ENCODE measurements at places on chromosomes 3 and 15. TPM values are rescaled to one million over a fixed set of nuclear protein-coding genes. Genes with fewer than 3 reads are reported as not detected.

GRCh38 chr15:29854413-29854812 lies 32.1 kb upstream of the TJP1 start:
- peaks cover 14% of the 10 kb centered on the region for H3K27me3 ChIP-seq
- H3K4me3 ChIP-seq, result no peak overlapping the region
- no peak for DNase-seq
- H3K4me1 ChIP-seq, result no peaks in the 10 kb centered on the region

GRCh38 chr15:101288905-101289513 lies 6.0 kb downstream of the SNRPA1 start:
- no peak overlapping the region for H3K27ac ChIP-seq
- no peak overlapping the region for H3K4me3 ChIP-seq
- peaks cover 42% of the 10 kb centered on the region for H3K36me3 ChIP-seq
- H3K27me3 ChIP-seq, result no peaks in the 10 kb centered on the region
- peaks cover 34% of the 10 kb centered on the region for H3K4me1 ChIP-seq

DNA sequence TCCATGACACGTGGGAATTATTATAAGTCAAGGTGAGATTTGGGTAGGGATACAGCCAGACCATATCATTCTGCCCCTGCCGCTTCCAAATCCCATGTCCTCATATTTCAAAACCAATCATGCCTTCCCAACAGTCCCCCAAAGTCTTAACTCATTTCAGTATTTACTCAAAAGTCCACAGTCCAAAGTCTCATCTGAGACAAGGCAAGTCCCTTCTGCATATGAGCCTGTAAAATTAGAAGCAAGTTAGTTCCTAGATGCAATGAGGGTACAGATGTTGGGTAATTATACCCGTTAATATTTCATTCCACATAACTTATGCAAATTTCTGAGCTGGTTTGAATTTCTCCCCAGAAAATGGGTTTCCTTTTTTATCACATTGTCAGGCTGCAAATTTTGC lies 47.7 kb downstream of the RNF111 start:
- no peak overlapping the region for H3K27ac ChIP-seq
- H3K36me3 ChIP-seq, result peaks cover 41% of the 10 kb centered on the region
- no peak overlapping the region for H3K4me3 ChIP-seq
- H3K27me3 ChIP-seq, result no peaks in the 10 kb centered on the region
- H3K4me1 ChIP-seq, result peaks cover 48% of the 10 kb centered on the region

DNA sequence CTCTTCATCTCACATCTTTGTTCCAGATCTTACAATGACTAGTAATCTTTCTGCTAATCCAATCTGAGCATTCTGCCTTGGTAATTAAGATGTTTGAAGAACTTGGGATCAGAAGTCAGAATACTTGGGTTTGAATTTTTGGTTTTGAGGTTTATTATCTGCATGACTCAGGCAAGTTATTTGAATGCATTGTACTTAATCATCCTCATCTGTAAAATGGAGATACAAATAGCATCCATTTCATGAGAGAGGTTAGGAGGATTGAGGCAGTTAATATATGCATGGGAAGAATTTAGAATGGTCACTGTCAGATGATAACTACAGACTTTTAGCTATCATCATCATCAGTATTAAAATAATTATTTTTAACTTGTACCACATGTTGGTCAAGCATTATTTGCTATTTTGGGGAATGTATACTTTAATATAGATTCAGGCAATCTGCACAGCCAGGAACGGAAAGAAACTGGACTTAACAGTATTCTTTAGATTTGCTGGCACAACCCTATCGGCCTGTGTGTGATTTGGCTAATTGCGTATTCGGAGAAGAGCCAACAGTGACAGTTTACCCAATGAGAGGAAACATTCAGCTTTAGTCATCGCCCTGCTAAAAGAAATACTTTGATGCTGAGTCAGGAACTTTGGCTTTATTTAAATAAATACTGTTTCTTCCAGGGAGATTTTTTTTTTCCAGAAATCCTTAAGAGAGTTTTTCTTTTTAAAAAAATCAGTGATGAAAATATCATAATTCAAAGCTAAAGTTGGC lies 600.0 kb downstream of the ROBO1 start:
- no peaks in the 10 kb centered on the region for H3K4me1 ChIP-seq
- no peak for DNase-seq
- H3K27ac ChIP-seq, result no peak overlapping the region
- H3K27me3 ChIP-seq, result no peaks in the 10 kb centered on the region

DNA sequence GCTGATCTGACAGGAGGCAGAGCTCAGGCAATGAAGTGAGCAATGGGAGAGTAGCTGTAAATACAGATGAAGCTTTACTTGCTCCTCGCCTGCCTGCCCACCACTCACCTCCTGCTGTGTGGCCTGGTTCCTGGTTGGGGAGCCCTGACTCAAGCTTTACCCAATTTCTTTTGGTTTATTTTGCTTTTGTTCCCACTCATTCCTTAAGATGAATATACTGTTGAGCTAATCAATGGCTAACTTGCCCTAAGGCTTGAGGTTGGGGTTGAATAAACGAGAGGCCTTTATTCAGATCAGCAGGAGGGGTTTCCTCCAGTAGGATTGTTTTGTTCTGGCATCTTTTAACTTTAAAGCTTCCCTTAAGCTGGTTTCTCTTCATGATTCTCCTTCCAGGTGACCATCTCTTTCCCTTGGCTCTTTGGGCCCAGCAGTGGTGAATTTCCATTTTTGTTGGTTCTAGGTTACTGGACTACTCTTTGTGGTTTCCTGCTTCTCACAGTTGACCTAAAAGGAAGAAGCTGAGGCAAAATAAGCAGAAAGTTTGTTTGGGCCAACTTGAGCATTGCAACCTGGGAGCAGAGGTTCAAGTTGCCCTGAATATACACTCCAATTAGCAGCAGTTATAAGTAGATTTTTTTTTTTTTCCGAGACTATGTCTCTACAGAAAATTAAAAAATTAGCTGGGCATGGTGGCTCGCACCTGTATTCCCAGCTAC lies 44.4 kb downstream of the STARD9 start:
- no peak overlapping the region for H3K27ac ChIP-seq
- H3K36me3 ChIP-seq, result no peaks in the 10 kb centered on the region
- no peaks in the 10 kb centered on the region for H3K27me3 ChIP-seq
- H3K4me1 ChIP-seq, result peaks cover 6% of the 10 kb centered on the region

The PTH1R gene
- total RNA-seq, result not detected

The PAK6 gene
- total RNA-seq, result 2.9 TPM

The NPAP1 gene
- not detected for total RNA-seq

The GOLGA6D gene
- not detected for total RNA-seq

The FSD2 gene
- total RNA-seq, result not detected

GRCh38 chr3:53113293-53114010 lies 16.8 kb downstream of the RFT1 start:
- no peak overlapping the region for H3K27ac ChIP-seq
- DNase-seq, result no peak
- H3K36me3 ChIP-seq, result peaks cover 13% of the 10 kb centered on the region
- H3K4me1 ChIP-seq, result peaks cover 12% of the 10 kb centered on the region
- no peaks in the 10 kb centered on the region for H3K27me3 ChIP-seq

DNA sequence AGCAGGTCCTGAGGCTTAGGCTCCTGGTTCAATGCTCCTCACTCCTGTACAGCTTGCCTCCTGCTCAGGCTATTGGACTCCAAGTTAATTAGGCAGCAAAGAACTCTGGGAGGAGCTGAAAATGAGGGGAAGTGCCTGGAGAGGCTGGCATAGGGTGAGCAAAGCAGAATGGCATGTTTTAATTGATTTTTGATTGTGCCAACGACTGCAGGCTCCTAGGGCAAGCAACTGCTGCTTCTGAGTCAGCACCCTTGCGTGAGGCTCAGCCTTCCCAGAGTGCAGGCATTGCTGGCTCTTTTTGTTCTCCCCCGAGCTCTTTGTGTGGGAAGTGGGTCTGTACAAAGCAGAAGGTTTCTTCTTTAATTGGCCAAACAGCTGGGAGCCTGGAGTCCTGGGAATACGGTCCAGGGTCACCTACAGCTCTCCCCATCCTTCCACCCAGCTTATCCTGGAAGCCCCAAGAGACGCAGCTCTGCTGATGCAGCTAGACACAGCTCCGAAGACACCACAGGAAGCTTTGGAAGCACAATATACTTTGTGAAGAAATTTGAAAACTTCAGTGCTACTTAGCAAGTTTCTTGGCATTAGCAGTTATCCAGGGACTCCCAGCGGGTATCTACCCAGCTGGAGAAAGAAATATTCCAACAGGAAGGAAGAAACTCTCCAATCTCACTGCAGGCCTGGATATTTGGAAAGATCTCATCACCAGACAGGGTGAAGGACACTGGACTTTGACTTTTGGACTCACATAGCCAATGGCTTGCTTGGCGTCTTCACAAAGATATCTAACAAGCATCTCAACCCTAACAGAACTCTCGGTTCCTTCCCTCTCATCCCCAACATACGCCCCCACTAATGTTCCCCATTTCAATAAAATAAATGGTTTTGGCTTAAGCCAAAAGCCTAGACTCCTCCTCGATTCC lies 76.8 kb downstream of the BDH1 start:
- no peaks in the 10 kb centered on the region for H3K36me3 ChIP-seq
- no peaks in the 10 kb centered on the region for H3K4me1 ChIP-seq
- no peak overlapping the region for H3K27ac ChIP-seq
- no peak overlapping the region for H3K4me3 ChIP-seq

The HOMER2 gene
- total RNA-seq, result 3.1 TPM

The DLL4 gene
- not detected for total RNA-seq

The EAF2 gene
- 9.6 TPM for total RNA-seq

The GHSR gene
- total RNA-seq, result not detected

DNA sequence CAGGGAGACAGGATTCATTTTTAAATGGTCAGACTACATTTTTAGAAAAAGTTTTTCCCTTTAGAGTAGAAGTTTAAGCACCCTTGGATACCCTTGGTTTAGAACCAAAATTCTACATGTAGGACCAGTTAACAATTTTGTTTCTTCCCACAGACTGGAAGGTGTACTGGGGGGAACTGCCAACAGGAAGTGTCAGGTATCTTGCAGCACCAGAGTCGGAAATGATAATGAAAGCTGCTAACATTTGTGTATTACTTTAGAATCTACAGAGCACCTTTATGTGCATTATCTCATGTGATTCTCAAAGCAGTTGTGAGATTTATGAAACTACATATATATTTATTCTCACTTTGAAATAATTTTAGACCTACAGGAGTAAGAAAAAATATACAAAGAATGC lies 21.5 kb downstream of the SPRED1 start:
- H3K27ac ChIP-seq, result no peak overlapping the region
- H3K27me3 ChIP-seq, result peaks cover 6% of the 10 kb centered on the region
- DNase-seq, result no peak

GRCh38 chr3:171788546-171789351 lies 21.5 kb downstream of the PLD1 start:
- H3K27ac ChIP-seq, result no peak overlapping the region
- H3K4me1 ChIP-seq, result peaks cover 7% of the 10 kb centered on the region
- DNase-seq, result no peak
- no peak overlapping the region for H3K4me3 ChIP-seq
- peaks cover 5% of the 10 kb centered on the region for H3K36me3 ChIP-seq

The FOXL2 gene
- total RNA-seq, result not detected

- H3K27ac ChIP-seq, result no peak overlapping the region
- no peaks in the 10 kb centered on the region for H3K36me3 ChIP-seq
- H3K27me3 ChIP-seq, result no peaks in the 10 kb centered on the region
- peaks cover 10% of the 10 kb centered on the region for H3K4me1 ChIP-seq
These were observed 28.4 kb upstream of the SMAD6 start for GRCh38 chr15:66673410-66674322.

DNA sequence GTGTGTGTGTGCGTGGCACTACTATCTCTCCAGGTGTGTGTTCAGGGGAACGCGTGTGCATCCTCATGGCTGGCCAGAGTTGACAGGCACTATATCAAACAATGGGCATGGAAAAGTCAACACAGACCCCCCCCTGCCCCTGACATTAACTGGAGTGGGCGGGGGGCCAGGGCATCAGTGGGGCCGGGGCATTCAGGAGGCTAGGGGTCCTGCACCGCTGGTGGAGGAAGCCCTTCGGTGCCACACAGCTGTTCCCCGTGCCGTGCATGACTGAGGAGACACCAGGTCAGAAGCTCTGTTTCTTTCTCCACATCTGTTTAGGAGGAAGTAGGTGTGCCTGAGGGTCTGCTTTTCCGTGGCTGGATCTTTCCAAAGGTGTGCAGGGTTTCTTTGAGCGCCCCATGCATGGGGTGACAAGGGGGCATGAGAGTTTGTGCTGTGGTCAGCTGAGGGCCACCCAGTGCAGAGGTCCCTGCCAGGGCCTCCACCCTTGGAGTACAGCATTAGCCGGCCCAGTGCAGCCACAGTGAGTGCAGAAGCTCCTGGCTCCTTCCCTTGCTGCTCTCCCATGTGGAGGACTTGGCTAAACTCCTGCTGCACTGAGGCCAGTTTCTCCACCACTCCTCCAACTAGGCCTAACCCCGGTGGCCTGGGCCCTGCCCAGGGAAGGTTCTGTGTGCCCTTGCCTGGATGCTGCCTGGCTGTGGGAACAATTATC lies 7.5 kb downstream of the C3orf22 start:
- H3K4me1 ChIP-seq, result no peaks in the 10 kb centered on the region
- no peak overlapping the region for H3K4me3 ChIP-seq
- no peaks in the 10 kb centered on the region for H3K36me3 ChIP-seq

- no peak for DNase-seq
- no peak overlapping the region for H3K27ac ChIP-seq
- peak overlapping the region; percentile 44 for H3K4me3 ChIP-seq
- no peaks in the 10 kb centered on the region for H3K27me3 ChIP-seq
- H3K4me1 ChIP-seq, result no peaks in the 10 kb centered on the region
- no peaks in the 10 kb centered on the region for H3K36me3 ChIP-seq
These were observed 97.7 kb upstream of the PHLDB2 start for GRCh38 chr3:111761309-111761795.

DNA sequence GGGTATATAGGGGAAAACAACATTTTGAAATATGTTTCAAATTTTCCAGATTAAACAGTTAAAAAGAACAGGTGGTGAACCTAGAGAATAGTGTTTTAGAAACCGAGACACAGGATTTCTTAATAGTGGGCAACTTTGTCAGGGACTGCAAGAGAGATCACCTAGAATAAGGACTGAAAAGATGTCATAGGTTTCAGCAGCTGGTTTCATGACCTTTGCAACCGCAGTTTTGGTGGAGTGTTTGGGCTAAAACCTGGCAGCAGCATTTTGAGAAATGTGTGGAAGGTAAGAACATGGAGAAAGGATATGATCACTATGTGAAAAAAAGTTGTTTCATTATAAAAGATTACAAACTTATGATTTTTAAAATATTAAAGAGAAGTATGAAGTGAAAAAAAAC lies 34.9 kb downstream of the PRKCI start:
- no peaks in the 10 kb centered on the region for H3K27me3 ChIP-seq
- H3K36me3 ChIP-seq, result peaks cover 16% of the 10 kb centered on the region
- no peak for DNase-seq
- H3K4me3 ChIP-seq, result no peak overlapping the region

DNA sequence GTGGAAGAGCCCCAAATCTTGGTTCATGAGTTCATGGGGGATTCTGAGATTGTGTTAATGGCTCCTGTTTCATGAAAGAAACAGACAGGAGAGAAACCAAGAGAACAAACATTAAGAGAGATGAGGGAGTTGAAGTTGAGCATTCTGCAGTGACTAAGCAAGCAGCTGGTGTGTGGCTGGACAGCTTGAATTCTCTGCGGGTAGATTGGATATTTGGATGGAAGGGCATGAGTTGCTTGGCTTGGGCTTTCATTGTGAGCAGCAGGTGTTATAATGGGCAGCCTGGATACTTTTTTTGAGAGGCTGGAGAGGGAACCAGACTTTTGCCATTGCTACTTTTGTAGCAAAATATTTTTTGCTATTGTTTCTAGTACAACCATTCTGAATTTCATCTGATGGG lies 346.8 kb upstream of the SATB1 start:
- DNase-seq, result no peak
- peaks cover under 1% of the 10 kb centered on the region for H3K4me1 ChIP-seq
- peaks cover 10% of the 10 kb centered on the region for H3K27me3 ChIP-seq

The H1-8 gene
- total RNA-seq, result not detected

GRCh38 chr3:178623666-178624255 lies 87.5 kb downstream of the KCNMB2 start:
- H3K27me3 ChIP-seq, result no peaks in the 10 kb centered on the region
- no peak for DNase-seq
- no peak overlapping the region for H3K4me3 ChIP-seq
- no peaks in the 10 kb centered on the region for H3K4me1 ChIP-seq

Data from natural killer cell treated with Interleukin-12 subunit alpha and Interleukin-12 subunit beta and Interleukin-15 and Interleukin-18, amount 100 ng/mL, for 72 hours (primary cell).